ENCODE measurements at places on chromosomes 7 and 10.

DNA sequence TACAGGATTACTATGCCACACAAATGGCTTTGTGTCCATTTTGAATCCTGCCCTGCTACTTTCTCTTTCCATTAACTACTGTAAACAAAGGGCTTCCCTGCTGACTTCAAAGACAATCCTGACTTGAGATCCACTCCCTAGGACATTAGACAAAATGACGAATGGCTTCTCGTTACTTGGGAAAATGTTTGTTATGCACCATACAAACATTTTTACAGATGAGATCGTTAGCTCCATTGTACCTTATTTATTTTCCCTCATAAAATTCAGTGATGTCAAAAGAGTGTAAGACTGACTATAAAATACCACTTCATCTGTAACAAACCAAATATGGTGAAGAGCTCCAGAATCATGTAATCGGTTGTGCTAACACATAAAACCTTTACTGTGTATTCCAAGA is 121.8 kb downstream of the CD36 start:
- no peak for ATAC-seq

GRCh38 chr10:653991-654646 is 35.3 kb downstream of the DIP2C start:
- ATAC-seq: no peak

- no peak for ATAC-seq
Observed at GRCh38 chr10:131537281-131537680, 225.8 kb upstream of the TCERG1L start.

DNA sequence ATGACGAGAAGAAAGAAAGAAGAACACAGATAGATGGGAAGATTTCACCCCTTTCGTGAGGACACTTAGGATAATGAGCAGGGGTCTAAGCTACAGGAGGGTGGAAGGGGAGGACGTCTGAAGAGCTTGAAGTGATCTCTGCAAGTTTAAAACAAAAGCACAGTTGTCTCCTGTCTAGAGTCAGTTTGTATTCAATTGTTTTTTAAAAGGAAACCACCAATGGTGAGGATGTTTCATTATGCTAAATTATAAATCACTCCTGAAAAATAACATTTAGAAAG is 85.9 kb downstream of the ADAM12 start:
- no peak for ATAC-seq

- no peak for ATAC-seq
Observed at GRCh38 chr10:64196638-64197315, 675.6 kb downstream of the REEP3 start.

GRCh38 chr7:108037140-108037539 is 34.2 kb upstream of the LAMB1 start:
- no peak for ATAC-seq

DNA sequence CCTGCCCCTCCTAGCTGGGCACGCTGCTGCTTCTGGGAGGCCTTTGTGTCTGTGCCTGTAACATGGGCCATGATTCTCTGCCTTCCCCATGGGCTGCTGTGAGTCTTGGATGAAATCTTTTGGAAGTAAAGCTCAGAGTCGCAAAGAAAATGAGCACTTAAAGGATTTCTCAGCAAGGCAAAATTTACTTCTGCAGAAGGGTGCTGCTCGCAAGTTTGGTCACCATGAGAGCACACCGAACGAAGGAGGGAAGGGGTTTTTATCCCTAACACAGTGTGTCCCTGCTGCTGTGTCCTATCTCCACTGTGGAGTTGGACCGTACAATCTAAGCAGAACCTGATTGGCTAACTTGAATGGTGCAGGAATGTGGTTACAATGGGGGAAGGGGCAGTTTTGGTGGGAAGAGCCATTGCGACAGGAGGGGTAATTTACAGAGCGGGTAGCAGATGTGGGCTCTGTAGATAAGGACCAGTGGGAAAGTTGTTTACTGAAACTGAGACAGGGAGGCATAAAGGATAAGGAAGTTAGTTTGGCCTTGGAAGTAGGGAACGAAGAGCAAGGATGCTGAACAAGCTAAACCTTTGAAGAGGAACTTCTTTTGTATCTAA is 57.5 kb downstream of the FANK1 start:
- ATAC-seq: no peak

- ATAC-seq: no peak
Observed at GRCh38 chr7:1829111-1829510, 159.0 kb downstream of the ELFN1 start.

DNA sequence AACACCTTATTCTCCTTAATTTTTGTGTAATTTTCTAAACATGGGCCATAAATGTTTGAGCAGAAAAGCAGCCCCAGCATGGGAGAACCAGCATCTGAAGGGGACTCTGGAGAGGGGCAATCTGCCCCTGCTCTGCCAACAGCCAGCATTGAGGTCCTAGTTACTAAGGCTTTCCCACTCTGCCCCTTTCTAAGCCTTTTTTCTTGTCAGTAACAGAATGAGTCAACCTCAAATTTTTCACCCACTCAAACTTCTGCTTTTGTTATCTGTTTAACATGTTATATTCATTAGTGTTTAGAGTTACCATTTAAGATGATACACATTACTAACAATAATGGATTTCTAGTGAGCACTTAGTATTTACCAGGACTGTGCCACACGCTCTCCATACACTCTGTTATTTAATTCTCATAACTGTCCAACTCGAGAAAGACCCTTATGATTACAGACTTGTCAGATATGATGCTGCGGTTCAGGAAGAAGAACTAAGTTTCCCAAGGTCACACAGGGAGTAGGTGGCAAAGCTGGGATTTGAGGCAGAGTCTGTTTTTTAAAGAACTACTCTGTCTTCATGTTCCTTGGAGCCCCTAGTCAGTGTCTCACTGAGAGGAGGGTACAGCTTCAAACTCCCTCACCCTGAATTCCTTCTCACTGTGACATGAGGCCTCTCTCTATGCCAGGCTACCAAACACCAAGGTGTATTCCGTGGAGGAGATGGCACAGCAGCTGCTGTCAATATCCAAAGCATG is 19.9 kb upstream of the GPAM start:
- ATAC-seq: no peak

DNA sequence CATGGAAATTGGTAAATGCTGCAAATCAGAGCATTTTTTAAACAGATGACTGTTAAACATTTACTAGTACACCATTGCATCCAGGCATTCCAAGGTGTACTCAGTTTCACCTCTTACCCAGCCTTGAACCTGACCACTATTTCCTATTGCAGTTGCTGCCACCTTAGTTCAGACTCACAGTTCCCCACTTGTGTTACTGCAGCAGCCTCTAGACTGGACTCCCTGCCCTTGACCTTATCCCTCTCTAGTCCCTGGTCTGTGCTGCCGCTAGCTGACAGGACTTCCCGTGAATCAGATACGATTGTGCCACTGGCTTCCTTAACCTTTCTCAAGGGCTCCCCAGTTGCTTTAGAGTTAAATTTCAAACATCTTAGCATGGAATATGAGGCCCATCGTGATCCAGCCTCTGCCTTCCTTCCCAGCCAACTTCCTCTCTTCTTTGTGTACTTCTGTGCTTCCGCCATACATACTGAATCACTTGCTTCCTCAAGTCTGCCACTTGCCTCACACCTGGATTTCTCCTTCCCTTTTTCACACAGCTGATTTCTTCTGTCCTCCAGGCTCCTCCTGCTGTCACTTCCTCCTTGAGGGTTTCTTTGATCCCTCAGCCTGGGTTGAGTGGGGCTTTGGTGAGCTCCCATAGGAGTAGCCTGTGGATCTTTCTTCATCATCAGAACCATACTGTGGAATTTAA is 118.7 kb upstream of the GJD4 start:
- ATAC-seq: no peak

GRCh38 chr7:158343936-158344455 is 243.6 kb downstream of the PTPRN2 start:
- ATAC-seq: no peak

GRCh38 chr7:148395990-148396716 is 194.4 kb upstream of the C7orf33 start:
- no peak for ATAC-seq

GRCh38 chr10:114694752-114695151 is 36.7 kb upstream of the ABLIM1 start:
- ATAC-seq: no peak

DNA sequence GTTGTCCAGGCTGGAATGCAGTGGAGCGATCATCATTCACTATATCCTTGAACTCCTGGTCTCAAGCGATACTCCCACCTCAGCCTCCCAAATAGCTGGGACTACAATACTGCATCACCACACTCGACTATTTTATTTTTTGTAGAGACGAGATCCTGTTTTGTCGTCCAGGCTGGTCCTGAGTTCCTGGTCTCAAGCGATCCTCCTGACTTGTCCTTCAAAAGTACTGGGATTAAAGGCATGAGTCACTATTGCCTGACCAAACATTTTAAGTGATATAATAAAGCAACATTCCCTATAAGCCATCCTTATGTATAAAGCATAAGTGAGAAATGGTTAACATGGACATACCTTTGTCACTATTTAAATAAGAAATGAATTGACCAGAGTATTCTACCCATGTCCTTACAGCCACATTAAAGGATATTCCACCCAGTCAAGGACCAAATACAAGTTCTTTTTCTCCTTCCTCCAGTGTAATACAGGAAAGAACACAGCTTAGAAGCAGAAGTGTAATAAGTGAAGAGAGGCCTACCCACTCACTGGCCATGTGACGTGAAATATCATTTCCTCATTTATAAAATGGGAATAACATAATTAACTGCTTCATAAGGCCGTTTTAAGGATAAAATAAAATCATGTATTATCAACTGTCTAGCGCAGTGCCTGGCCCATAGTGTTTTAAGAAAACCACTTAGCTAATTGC is 82.0 kb downstream of the DOCK4 start:
- ATAC-seq: no peak

GRCh38 chr10:35896001-35896400 is 253.9 kb upstream of the FZD8 start:
- ATAC-seq: no peak

- no peak for ATAC-seq
Observed at GRCh38 chr10:80465451-80465835, 11.3 kb downstream of the TSPAN14 start.

- no peak for ATAC-seq
Observed at GRCh38 chr7:158008267-158008666, 579.4 kb downstream of the PTPRN2 start.

GRCh38 chr7:22995011-22995410 is 18.9 kb downstream of the HYCC1 start:
- ATAC-seq: no peak

GRCh38 chr10:87850742-87851205 is 12.6 kb downstream of the KLLN start:
- peak; percentile 74 for ATAC-seq

DNA sequence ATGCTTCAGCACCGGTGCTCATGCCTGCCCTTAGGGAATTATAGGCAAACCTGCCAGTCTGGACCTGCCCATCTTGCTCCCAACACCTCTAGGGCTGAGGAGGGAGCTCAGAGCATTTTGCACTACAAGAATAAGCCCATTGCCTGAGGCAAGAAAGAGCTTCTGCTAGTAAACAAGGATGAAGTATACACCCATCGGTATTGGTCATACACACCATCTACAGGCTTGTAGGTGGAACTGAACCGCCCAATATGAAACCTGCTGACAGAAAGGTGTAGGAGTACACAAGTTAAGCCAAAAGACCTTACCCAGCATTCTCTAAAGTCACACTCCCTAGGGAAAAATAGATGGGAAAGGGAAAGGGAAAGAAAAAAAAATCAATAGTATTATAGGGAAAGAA is 957.0 kb upstream of the LRRTM3 start:
- ATAC-seq: no peak

DNA sequence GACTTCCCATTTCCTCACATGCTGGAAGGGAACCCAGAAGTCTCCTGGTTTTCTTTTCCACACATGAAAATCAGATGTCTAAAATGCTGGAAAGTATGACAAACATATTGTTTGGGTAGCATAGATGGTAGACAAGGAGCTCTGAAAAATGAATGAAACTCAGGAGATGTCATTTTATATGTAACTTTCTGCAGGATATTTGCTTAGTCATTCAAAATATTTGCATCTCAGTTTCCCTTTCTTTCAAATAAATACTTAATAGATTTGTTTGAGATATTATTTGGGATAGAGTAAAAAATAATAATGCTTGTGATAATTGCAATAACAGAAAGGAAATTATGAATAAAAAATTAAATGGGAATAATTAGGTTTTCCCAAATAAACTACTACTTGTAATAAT is 298.9 kb upstream of the ADARB2 start:
- no peak for ATAC-seq

DNA sequence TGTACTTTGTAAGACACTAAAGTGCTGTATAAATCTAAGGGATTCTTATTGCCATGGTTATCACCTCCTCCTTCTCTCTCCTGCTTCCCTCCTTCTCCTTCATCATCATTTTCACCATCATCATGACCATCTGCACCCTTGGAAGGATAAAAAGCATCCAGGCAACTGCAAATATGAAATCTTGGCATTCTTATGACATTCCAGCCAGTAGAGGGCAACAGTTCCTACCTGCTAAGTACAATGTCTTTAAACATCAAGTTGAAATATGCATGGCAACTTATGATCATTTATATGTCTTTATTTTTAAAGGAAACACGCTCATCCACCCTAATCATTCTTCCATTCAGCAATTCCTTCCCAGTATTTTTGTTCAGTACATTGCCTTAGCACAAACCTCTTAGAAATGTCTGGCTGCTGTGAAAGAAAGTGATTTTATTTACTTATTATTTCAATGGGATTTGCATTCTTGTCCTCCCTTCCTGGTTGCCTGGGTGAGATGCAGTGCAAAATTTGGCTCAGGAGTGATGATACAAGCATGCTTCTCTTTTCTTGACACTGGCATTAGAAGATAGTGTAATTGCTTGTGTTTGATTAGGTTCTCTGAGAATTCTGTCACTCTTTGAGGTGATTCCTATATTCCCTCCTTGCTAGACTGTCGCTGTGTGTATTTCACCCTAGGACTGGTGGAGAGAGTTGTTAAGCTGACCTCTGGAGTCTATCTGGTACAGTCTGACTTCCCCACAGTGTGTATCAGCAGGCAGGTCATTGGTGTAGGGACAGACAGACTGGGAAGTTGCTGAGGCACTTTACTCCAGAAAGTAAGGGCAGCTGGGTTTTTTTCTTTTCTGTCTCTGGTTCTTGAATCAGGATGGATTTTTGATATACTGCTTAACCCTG is 188.5 kb upstream of the BMPER start:
- peak; percentile 32 for ATAC-seq

- no peak for ATAC-seq
Observed at GRCh38 chr10:61313460-61313859, 139.7 kb downstream of the TMEM26 start.

GRCh38 chr7:134619627-134620331 is 26.9 kb upstream of the BPGM start:
- peak; percentile 76 for ATAC-seq

- no peak for ATAC-seq
Observed at GRCh38 chr10:47289921-47290320, 10.1 kb upstream of the GDF10 start.

DNA sequence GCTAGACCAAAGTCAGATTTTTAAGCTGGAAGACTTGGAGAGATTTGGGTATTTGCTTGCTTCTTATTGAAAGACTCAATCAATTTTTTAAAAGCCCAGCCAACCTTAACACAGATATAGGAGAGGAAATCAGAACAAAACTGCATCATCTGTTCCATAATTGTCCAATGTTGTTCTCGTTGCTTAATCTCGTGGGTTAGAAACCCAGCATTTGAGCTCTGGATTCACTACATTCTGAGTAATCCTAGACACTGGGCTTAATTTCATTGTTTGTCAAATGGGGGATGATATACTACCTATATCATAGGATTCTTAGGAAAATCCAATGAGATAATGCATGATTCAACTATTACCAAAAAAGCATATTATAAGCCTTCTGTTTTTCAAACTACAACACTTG is 48.9 kb downstream of the CALD1 start:
- no peak for ATAC-seq

Data from esophagus mucosa (tissue), 1 donor.